GM13977 (cell line): ENCODE measurements at places on chromosomes 3 and 15.

- no peak for DNase-seq
Observed at GRCh38 chr15:33059184-33059583, 135.3 kb downstream of the FMN1 start.

DNA sequence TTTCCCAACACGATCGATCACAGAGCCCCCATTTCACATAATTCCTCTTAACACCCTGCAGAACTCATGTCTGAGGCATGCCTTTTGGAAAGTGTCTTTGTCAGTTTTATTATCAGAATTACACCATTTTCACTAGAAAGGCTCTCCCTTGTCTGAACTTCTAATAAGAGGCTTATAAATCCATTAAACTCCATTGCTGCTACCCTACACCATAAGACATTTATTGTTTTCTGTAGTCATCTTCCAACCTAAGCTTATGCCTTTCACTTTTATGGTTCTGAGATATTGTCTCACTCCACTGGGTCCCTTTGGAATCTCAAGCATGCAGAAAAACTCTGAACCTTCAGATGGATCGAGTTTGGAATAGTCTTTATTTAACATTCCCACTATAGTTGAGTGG, 50.2 kb upstream of the TPM1 start:
- no peak for DNase-seq

GRCh38 chr3:187750513-187751123, 5.3 kb upstream of the BCL6 start:
- no peak for DNase-seq

DNA sequence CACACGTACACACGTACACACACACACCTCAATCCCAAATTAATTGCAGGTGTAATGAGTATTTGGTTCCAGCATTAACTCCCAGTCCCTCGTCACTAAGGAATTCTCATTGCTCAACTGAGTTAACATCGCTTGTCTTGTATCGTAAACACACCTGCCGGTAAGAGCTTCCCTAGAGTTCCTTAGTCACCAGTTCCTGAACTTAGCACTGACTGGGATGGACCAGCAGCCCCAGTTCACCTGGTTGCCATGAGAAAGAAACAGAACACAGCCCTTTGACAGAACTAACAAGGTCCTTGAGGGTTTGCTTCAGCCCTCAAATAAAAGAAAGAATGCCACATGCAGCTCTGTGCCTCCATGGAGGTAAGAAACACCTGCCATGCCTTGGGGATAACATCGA, 66.3 kb upstream of the SLCO3A1 start:
- DNase-seq, result no peak

DNA sequence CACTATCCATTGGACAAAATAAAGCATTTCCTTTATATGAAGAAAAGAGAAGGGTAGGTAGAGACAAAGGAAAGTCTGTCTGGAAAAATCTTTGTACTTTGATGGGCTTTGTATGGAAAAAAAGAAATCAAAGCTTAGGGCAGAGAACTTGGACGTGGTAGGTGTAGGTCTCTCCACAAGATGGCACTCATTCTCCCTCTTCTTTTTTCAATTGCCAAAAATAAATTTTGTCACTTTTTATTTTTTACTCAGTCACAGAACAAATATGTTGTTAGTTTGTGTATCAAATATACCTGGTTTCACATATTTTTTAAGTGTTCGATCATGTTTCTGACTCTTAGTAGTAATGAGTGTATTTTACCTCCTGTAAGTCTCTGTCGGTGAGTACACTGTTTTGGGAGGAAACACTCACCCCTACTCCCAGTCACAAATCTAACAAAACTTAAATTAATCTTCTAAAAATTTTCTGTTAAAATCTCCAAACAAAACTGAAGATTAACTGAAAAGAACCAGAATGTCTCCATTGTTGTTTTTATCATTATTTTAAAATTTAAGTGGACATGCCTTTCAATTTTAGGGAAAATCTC, 415.8 kb upstream of the GOLIM4 start:
- DNase-seq, result no peak

DNA sequence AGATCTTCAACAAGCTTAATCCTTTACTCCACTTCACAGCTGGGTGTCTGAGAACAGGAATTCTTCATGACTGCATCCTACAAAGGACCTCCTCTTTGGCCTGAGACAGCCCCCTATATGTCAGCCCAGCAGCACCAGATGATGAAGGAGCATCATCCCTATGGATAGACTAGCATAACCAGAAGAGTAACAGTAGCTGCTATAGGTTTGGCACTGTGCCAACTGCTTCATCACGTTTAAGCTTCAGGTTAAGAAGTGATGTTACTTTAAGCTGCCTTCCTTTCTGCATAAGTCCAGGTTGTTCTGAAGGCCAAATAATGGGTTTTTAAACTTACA, 50.6 kb downstream of the CMSS1 start:
- DNase-seq, result no peak

- no peak for DNase-seq
Observed at GRCh38 chr3:133383175-133383574, 16.7 kb upstream of the BFSP2 start.

DNA sequence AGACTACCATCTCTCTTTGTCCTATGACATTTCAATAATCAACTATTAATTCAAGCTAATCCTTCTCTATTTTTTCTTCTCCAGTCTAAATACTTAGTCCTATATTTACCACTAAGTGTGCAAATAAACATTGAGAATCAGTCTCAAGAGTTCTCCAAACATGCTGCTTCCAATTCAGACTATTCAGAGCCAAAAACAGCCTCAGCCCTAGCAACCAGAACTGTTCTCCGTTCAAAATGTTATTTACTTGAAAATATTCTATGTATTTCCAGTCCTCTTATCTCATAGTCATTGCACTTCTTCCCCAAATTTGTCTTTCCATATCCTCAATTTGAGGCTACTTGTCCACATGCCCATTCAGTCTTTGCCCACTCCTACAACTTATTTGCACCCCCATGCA, 805.5 kb downstream of the IGSF11 start:
- no peak for DNase-seq

- no peak for DNase-seq
Observed at GRCh38 chr3:163632722-163633121, 1445.6 kb downstream of the SI start.

GRCh38 chr3:23219117-23219516, 16.0 kb downstream of the UBE2E2 start:
- no peak for DNase-seq

GRCh38 chr3:62379321-62379798, 6.0 kb upstream of the FEZF2 start:
- DNase-seq, result peak; percentile 12

- DNase-seq, result no peak
Observed at GRCh38 chr3:52112056-52112455, 42.2 kb downstream of the POC1A start.

- no peak for DNase-seq
Observed at GRCh38 chr3:118186051-118186450, 848.6 kb downstream of the IGSF11 start.

DNA sequence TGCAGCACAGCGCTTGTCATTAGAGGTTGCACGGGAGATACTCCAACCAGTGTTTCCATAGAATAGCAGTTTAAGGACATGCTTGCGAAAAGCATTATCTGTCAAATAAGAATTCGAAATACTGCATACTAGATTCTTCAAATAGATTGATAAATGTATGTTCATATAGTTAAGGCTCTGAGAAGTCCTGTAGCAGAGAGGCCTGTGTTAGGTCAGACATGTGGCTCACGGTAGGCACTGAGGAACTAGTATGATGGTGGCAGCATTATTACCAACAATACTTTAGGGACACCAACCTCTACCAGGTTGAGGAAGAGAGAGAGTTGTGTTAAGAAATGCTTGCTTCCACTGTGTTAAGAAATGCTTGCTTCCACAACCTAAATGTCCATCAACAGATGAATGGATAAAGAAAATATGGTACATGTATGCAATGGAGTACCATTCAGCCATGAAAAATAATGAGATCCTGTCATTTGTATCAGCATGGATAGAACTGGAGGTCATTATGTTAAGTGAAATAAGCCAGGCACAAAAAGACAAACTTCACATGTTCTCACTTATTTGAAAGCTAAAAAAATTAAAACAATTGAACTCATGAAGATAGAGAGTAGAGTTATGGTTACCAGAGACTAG, 14.9 kb downstream of the MTMR14 start:
- no peak for DNase-seq

DNA sequence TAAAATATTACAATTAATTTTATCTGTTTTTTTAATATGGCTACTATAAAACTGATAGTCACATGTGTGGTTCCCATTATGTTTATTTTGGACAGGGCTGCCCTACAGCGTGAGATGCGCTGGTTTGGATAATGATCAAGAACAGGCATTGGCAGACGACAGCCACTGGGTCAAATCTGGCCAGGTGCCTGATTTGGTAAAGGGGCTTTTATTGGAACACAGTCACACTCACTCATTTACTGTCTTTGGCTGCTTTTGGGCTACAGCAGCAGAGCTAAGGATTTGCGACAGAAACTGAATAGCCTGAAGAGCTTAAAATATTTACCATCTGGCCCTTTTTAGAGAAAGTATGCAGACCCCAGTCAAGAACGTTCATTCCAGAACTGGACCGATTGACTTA, 724.2 kb upstream of the CFAP20DC start:
- no peak for DNase-seq

DNA sequence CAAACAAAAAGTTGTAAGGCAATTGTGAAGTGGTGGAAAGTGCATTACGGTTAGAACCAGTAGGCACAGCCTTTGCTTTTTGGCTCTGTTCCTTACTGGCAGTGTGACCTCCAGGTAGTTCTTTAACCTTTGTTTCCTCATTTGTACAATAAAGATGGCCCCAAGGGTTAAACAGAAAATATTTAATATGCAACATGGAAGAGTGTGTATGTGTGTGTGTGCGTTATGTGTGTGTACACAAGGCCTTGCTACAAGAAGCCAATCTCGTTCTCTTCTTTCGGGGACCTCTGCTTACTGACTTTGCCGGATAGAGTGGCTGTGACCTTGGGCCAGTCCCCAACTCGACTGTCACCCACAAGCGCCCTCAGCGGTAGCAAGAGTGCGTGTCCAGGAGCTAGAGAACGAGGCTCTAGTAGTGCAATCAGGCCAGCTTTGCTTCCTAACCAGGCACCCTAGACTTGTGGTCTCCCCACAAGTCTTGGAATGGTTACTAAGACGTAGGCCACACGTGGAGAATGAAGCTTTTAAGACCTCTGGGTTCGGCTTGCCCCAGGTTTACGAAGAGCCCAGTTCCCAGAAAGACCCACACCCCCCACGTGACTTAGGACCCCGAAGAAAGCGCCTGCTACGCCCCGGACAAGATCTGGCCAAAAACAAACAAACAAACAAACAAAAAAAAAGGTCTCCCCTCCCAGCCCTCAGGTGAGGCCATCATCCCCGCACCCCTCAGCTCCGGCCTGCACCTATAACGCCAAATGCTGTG, 593 bp downstream of the CIAO2A start:
- no peak for DNase-seq

DNA sequence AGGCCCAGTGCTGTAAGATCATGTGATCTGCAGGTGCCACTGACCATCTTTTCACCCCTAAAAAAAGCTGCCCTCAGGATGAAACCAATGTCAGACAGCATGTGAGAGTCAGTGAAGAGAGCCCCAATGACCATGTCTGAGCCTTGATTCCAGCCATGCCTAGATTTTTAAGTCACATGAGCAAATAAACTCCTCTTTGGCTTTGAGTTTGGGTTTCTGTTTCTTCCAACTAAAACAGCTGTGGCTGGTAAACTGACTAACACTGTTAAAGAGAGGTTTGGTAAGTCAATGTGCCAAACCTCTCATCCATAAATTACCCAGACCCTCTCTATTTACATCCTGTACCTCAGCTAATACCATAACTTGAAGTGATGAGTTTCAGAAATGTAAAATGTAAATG, 8.3 kb downstream of the MYO5A start:
- DNase-seq, result no peak

GRCh38 chr3:150721285-150722130, 17.8 kb upstream of the ERICH6 start:
- peak; percentile 71 for DNase-seq

DNA sequence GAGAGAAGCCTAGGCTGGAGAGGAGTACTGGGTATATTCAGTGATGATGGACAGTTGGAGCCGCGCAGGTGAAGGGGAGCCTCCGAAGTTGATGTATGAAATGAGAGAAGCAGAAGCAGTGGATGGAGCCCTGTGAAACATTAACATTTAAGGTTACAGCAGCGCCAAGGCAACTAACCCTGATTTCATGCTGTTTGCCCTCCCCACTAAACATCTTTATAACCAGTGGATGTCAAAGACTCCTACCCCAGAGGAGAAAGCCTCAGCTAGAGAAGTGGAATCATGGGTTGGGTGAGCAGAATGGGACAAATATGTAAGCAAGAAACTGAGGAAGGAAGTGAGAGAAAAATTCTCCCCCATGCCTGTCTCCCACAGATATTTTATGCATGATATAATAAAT, 92.0 kb upstream of the NMNAT3 start:
- no peak for DNase-seq

DNA sequence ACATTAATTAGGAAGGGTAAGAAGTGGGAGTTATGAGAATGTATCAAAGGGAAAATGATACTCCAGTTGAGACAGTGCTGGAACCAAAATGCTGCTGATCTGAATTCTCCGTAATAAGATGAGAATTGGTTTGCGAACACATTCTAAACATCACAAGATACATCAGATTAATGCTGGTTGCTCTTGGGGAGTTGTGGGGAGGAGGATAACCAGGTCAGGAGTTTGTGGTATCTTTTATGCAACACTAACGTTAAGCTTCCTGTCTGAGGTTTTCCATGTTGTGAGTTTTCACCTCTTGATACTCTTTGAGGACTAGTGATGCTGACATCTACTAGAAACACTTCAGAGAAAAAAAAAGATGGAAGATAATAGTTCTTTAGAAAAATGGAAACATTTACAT, 47.2 kb downstream of the PPARG start:
- no peak for DNase-seq

GRCh38 chr15:39919748-39920509, at the start of gene GPR176:
TSS of gene GPR176 (minus strand) at chr15:39920266. CDS start at chr15:39920026, 240 bp downstream.
- peak; percentile 46 for DNase-seq

GRCh38 chr3:194908972-194909371, 223.3 kb downstream of the FAM43A start:
- no peak for DNase-seq

GRCh38 chr3:127407026-127407939, 119.4 kb upstream of the PRR20G start:
- DNase-seq, result no peak

- DNase-seq, result no peak
Observed at GRCh38 chr3:102514241-102514640, 79.4 kb downstream of the ZPLD1 start.

DNA sequence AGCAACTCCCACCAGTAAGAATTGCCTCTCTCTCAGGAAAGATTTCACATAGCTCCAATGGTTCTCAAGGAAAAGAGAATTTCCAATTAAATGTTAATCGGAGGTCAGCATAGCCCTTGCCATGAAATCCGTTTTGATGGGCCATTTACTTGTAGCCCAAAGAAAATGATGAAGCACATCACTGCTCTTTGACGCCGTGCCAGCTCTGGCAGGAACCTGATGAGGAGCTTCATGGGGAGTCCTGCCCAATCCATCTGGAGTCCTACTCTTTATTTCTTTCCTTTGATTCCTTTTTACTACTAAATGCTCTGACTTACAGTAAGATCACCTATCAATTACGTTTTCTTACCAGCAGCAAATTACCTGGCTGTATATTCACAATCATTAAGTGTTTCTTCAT, 84.7 kb downstream of the FGF12 start:
- DNase-seq, result no peak
